Lung (tissue), 17 donors: ENCODE measurements at places on chromosomes 13 and 19.
A peak's percentile ranks its signal among the peaks of the same experiment; 100 is the strongest.

- peak; percentile 92 for DNase-seq
These were observed at the start of gene PIP5K1C for GRCh38 chr19:3700242-3701032. Gene PIP5K1C (minus strand): TSS chr19:3700468. CDS start chr19:3700390, 78 bp downstream.

DNA sequence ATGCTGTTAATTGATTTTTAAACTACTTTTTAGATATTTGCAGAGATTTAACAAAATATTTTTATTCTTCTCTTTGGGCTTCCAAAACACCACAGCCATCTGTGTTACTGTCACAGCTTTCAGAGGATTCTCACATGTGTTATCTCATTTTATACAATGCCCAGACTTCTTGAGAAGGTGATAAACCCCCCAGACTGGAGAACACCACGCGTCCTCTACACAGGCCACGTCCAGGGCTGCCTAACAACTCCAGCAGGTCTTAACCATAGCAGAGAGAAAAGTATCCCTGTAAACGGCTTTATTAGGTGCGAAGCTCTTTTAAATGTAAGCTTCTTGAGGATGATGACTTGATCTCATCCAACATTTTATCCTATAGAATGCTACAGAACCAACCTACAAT, 2.0 kb downstream of the GPR183 start:
- no peak for DNase-seq

DNA sequence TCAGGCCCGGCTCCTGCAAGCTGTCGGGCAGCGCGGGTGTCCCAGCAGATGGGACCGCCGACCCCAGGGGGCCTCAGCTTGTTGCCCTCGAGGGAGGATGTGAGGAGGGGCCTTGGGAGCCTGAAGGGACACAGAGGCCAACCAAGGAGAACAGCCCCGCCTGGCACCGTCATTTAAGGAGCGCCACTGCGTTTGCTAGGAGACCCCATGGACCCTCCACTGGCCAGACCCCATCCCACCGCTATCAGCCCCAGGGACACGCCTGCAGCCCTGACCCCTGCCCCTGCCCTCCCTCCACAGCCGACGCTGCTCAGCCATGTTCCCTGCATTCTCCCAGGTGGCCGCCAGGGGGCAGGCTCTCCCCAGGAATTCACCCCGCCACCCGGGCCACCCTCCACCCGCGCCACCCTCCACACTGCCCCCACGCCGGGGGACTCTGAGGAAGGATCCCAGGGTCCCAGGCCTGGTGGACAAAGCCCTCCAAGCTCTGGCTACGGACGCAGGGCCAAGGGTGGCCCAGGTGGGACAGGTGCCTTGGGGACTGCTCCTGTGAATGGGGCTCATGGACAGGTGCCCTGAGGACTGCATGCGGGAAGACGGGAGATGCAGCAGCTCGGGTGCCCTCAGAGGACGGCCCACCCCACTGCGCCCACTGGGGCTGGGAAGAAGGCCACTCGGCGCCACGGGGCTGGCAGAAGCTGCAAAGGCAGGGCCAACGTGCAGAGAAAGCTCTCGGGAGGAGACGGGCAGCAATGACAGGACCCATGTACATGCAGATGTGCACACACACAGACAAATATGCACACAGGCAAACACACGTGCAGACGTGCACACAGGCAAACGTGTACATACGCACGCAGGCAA, 34.4 kb downstream of the PIP5K1C start:
- DNase-seq, result peak; percentile 31

GRCh38 chr13:26266311-26266710, 12.4 kb downstream of the CDK8 start:
- DNase-seq, result no peak

- no peak for DNase-seq
These were observed 21.6 kb downstream of the SLC25A30 start for GRCh38 chr13:45396533-45397095.
